ENCODE measurements at places on chromosomes 12 and 14.

- DNase-seq, result no peak
Measured at GRCh38 chr12:12810553-12811021, 2.6 kb upstream of the DDX47 start.

DNA sequence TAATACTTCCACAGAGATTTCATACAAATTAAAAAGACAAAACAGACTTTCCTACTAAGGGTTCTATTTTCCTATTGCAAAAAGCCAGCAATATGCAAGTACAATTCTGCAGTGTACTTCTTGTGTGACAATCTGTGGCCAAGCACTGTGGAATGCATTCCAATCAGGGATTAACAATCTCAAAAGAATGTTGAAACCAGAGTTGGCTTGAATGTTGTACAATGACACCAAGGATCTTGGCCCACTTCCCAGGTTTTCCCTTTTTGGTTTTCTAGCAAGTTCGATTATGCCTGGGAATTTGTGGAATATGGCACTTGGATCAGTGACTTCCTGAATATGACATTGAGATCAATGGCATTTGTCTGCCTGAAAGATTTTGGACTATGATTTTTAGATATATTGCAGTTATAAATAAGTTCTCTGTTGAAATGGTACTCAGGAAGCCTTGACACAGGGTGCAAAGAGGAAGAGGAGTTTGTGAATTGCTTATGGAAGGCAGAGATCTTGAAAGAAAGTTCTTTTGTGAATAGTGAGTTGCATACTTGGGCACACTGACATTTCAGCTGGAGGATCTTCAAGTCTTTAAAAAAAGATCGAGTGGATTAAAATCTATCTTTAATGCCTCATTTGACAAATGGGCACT is 81.4 kb upstream of the FERMT2 start:
- no peak for DNase-seq

- DNase-seq, result no peak
Measured at GRCh38 chr14:95474941-95475340, 41.5 kb downstream of the SYNE3 start.

- peak; percentile 30 for DNase-seq
Measured at GRCh38 chr12:54759751-54760150, 94.6 kb upstream of the MUCL1 start.

DNA sequence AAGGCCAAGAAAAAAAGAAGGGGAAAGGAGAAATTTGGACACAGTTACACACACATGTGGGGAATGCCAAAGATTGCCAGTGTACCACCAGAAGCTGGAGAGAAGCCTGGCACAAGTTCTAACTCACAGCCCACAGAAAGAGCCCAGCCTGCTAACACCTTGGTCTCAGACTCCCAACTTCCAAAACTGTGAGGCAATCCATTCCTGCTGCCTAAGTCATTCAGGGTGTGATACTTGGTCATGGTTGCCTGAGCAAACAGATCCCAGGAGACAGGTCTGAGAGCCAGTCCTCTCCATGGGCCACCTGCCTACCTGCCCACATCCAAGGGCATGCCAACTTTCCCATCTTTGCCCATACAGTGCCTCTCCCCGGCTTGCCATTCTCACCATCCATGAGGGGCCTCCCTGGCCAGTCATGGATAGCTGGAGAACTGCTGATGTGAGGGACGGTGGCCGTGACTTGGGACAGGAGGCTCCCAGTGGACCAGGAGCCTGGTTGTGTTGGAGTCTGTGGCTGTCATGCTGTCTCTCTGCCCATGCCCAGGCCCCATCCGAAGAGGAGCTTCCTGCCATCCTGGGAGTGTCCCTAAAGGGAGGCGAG is 198.0 kb upstream of the RTL1 start:
- DNase-seq, result no peak

- no peak for DNase-seq
Measured at GRCh38 chr14:90139199-90139598, 77.4 kb downstream of the KCNK13 start.

DNA sequence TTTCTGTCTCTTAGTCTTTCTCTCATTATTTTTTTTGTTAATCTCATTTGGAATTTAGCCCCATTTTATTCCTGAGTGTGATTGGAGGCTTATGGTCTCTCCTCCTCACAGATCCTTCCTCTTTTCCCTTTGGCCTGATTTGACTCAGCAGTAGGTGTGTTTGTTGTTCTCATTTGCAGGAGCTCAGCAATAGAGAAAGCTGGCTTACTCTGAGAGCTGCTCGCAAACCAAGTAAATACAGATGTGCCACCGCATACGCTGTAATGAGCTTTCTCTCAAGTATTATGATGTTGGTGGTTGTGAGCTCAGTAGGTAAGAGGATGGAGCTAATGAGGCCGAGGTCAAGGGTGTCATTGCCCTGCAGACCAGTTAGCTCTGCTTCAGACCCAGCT is 206.5 kb downstream of the ETV6 start:
- DNase-seq, result no peak

DNA sequence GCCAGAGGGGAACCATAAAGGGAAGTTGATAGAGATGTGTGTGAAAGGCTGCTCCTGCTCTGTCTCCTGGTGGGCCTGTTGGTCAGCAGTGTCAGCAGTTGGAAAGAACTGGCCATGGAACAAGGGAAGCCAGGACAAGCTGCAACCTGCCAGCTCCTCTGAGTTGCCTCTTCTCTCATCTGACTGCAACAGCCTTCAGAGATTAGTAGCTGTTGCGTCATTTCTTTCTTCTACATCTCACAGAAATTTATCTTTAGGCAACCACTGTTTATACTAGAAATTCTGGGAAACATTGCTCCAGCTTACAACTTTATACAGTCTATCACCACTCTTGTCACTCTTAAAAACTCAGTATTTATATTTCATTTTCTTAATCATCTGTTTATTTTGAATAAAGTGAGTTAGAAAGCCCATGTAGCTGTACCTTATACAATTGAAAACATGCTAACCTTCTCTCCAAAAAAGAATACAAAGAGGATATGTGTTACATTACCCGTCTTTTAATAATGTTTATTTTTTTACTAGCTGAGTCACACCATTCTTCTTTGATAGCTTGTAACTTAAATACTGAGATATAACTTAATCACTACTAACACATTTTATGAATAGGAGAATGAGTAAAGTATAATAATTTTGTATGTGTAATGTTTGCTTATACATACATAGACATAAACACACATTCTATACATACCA is 224.2 kb downstream of the LRFN5 start:
- no peak for DNase-seq

DNA sequence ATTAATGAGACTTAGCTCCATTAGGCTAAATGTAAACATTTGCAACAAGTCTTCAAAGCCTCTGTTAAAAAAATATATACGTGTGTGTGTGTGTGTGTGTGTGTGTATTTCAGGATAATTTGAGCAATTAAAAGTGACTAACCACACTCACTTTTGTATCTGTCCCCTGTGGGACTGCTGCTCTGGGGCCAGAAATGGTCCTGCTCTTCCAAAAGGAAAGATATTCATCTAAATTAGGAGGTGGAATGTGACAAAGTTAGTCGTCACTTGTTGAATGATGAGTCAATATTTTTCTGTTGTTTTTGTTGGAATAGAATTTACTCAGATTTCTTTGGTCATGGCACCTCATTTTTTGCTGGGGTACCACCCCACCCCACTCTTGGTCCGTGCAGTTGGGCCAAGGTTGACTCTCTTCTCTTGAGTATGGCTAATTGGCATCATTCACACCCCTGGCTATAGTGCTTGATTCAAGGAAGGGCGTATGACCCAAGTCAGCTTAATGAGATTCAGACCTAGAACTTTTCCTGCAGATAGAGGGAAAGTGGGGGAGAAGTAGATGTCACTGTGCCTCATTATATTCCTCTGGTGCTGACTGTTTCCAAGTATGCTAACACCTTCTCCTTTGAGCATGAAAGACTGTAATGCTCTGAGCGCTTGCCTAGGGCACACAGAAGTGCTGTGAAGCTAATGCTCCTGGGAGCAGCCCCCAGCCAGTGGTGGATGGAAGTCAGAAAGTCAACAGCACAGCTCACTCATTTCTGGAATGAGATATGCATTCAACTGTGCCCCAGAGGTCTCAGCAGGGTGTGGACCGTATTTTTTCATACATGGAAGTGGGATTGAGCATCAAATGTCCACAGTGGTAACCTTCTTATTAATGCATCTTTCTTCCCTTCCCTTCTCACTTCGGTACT is 577.0 kb upstream of the TBX3 start:
- DNase-seq, result no peak

Measured in GDM1 (cell line).